Cortex of kidney (tissue), 1 donor: ENCODE measurements at places on chromosomes 1 and 21.

- DNase-seq: no peak
These were observed 601.0 kb downstream of the NUF2 start for GRCh38 chr1:163922743-163923201.

DNA sequence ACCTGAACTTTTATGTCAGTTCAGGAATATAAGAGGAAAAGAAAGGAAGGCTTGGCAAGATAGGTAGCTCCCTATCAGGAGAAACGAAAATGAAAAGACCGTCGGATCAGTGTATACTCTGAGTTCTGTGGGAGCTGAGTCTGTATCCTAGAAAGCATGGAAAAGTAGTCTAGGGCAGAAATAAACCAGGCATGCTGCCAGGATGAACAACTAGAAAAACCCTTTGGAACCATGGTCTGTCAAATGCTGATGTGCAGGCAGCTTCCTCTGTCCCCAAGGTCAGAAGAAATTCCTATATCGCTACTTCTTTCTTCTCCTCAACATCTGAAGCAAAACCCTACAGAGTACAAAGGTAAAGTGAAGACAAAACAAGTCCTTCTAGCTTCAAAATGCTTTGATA lies 268.8 kb downstream of the ST6GALNAC3 start:
- no peak for DNase-seq

GRCh38 chr1:45097944-45098343 lies 85.9 kb downstream of the UROD start:
- DNase-seq: no peak

- DNase-seq: no peak
These were observed 5.3 kb upstream of the SDE2 start for GRCh38 chr1:226004396-226004795.

GRCh38 chr1:110254604-110255391 lies 44.7 kb downstream of the KCNC4 start:
- no peak for DNase-seq

- DNase-seq: no peak
These were observed 10.6 kb upstream of the SLC19A1 start for GRCh38 chr21:45552696-45553391.

DNA sequence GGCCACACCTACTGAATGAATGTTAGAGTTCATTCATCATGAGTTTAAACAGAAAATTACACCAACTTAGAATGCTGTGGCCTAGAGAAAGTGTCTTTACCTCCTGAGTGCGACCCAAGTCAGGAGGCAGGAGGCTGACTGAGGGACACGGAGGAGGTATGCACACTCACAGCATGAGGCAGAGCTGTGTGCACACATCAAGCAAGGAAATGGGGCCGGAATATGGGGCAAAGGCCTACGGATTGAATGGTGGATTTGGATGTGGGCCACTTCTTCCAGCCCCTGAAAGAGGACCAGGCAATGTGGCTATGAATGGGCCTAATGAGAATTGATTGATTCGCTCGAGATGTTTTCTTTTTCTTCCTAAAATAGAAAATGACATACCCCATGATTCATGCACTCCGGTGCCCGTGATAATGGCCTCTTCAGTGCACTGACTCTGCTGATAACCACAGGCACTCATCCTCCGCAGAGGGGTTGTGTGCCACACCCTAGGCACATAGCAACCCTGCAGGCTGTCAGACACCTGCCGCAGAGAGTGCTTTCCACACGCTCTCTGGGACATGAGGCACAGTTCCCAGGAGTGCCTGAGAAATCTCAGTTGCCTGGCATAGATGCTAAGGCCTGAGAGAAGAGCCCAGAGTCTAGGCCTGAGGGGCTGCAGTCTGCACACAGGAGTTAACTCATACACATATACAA lies 155.5 kb downstream of the GLUL start:
- DNase-seq: no peak

DNA sequence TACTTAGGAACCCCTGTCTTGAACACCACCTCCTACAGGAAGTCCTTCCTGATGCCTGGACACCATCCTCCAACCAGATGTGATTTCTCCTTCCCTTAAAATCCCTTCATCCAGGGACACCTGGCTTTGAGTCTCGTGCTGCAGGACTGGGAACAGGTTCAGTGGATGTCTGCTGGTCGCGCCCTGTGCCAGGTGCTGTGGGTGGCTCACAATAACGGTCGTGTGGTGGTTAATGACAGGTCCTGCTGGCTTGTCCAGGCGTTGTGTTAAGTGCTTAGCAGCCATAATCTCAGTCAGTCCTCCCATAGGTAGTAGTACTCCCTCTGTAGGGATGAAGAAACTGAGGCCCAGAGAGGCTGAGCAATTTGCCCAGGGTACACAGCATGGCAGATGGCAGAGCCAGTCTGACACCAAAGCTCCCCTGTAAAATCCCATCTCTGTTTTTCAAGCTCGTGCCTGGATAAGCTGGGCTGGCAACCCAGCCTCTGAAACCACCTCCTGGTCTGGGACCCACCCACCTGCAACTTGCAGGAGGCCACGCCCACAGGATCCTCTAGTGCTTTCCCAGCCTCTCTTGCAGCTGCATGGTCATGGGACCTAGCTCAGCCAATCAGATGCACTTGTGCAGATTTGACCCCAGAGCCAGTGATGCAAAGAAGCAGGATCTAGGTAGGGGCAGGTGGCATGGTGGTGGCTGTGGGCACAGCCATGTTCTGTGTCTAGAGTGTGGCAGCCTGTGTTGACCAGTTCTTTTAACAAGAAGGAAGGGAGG lies 106.0 kb upstream of the IFFO2 start:
- no peak for DNase-seq

DNA sequence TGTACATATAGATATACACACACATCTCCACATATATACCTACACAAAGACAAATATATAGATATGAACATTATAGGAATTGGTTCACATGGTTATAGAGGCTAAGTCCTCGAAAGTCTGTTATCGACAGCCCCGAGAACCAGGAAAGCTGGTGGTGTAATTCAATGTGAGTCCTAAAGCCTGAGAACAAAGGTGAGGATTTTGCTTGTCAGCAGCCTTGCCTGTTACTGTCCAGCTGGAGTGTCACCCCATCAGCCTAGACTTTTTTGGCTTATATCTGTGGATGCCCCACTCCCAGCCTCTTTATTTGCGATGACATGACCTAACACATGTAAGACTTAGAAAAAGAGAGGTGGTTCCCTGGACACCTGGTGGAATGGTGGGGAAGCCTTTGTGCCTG lies 97.0 kb downstream of the GIPC2 start:
- no peak for DNase-seq

DNA sequence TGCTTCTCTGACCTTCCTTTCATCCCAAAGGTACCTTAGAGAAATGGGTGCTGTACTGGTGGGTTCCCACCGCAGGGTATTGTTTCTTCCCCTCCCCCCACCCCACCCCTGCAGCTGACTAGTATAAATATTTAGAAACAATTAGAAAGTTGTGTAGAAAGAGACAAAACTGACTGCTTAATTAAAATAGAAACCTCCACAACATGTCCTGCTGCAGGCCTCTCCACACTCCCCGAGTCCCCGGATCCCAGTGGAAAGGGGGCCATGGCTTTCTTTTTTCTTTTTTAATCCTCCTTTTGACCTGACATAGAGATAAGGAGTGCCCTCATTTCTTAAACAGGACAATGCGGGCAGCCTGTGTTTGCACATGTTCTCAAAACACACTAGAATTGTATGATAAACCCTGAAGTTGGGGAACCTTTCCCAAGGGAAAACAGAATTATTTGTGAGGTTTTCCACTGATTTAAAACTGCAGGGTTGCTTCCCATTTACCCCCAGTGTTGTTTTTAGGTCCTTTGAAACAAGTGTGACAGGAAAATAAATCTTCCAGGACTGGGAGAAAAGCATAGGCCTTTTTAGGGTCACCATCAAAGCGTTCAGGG lies 1.7 kb downstream of the RHOU start:
- DNase-seq: no peak

DNA sequence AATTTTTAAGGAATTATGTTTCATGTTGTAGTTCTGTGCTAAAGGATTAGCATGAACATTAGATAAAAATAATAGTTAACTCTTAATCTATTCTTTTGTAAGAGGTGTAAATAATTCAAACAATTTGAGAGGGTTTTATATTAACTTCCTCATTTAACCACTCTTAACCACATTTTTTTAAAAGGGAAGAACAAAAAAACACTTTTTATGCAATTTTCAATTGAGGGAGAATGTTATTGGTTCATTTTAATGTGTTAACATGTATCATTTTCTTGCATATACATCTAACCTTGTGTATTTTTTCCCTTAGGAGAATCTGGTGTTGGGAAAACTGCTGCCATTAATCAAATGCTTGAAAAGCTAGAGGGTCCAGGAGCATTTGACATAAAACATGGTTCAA lies 169.0 kb downstream of the LBR start:
- no peak for DNase-seq

DNA sequence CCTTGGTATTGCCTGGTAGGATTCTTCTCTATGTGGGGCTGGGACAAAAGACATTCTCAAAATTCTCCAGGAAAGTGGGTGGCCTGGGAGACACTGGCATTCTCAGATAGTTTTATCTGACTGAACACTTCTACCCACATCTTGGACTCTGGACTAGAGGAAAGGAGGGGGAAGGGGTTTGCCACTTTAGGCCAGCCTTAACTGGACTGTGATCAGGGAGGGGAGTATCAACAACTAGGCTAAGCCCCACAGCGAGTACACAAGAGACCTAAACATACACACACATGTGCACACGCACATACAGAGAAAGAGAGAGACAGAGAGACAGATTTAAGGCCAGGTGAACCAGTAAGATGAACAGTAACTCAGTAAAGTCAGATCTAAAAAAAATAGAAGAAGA lies 1.2 kb upstream of the SEMA6C start:
- no peak for DNase-seq

- no peak for DNase-seq
These were observed 485 bp downstream of the EFNA1 start for GRCh38 chr1:155127967-155128754.

DNA sequence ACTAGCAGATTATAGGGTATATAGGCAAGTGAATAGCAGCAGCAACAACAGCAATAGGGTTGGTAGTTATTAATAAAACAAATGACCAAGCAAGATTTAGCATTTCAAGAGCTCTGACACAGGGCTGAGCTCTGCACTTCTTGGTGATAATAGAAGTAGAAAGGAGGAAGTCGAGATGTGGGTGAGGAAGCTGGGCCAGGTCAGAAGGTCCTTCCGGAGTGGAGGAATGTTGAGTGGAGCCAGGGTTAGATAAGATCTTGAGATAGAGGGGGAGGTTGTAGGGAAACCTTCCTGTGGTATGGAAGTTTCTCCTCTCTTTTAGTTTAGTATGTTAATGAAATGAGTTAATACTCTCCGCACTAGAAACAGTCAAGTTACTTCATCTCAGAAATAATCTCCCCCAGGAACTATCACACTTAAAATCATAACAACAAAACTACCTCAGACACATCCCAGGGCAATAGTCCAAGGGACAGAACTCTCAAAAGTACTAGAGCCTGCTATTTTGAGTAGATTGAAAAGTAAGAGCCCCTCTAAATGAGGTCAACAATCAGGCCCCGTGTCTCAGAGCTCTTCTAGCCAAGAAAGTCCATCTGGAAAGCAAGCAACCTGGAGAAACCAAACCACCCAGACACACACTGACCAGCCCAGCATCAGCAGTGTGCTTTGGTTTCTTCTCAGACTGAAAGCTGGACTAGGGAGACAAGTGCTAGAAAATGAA lies 45.4 kb upstream of the ATP1B1 start:
- no peak for DNase-seq

DNA sequence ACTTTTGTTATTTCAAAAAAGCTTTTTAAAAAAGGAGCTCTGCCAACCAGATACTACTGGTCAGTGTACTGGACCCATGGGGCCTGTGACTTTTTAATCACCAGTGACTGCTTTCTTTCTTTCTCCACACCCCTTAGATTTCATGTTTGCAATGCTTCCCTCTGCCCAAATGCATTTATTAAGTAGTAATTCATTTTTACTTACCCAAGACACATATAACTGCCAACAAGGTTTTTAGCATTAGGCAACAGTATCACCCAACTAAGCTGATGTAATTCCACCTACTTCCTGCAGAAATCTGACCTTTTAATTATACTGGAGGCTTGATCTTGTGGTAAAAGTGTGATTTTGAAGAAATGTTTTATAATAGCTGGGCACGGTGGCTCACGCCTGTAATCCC lies 12.5 kb downstream of the MECR start:
- no peak for DNase-seq

- no peak for DNase-seq
These were observed 115.8 kb downstream of the DSCAM start for GRCh38 chr21:40731206-40731605.

DNA sequence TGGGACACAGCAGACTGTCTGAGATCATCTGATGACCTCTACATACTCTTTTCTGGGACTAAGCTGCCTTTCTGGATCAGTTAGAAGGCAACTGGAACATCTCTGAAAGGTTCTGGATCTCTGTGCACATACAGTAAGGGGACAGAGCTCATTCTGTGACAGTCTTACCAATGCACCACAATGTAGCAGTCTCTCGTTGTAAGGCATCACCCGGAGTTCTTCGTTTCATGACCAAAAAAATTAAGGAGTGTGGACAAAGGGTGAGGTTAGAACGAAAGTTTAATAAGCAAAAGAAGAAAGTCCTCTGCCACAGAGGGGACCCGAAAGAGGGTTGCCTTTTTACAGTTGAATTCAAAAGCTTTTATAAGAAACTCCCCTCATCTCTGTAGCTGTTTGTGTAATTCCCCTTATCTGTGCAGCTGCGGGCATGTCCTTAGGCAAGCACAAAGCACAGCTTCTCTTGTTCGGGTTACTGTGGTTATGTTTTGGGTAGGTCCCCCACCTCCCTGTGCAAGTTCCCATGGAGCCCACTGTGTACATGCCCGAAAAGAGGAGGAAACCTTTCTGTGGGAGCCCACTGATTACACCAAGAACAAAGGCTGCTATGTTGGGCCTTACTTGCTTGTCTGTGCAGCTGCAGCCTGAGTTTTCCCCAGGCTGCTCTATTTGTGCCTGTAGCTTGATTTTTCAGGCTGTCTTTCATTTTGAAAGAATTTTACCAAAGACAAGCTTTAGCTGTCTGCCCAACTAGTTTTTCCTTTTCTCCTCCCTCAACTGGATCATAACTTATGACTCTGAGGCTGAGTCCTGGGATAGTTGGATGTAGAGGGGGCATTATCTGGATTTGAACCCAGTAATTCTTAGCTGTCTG lies 53.1 kb upstream of the CACNA1E start:
- DNase-seq: no peak

GRCh38 chr1:246761396-246761795 lies 37.2 kb downstream of the SCCPDH start:
- no peak for DNase-seq

- no peak for DNase-seq
These were observed 16.8 kb upstream of the CD58 start for GRCh38 chr1:116587501-116588227.

GRCh38 chr1:93531193-93531592 lies 83.3 kb downstream of the FNBP1L start:
- no peak for DNase-seq

DNA sequence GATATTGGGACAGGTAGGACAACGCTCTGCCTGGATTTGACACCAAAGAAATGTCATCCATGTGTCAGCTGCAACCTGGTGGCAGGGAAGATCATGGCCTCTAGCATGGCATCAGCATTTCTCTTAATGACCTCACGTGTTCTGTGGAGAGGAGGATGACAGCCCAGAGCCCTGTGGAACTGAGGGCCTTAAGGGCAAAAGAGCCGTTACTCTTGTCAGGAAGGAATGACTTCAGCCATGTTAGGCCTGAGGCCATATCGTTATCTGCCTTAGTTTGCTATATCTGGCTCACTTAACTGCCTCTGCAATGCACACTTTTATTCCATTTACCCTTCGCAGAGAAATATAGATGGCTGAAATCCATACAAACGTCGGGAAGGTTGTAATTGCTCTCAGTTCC lies 83.2 kb upstream of the PBX1 start:
- no peak for DNase-seq
